Activated effector memory CD4-positive, alpha-beta T cell treated with Interleukin-2 at 50 U/mL for 16 hours (primary cell): ENCODE measurements at places on chromosomes 2 and 18.

- no peak for DNase-seq
Measured at GRCh38 chr2:176419591-176420071, 150.4 kb downstream of the MTX2 start.

DNA sequence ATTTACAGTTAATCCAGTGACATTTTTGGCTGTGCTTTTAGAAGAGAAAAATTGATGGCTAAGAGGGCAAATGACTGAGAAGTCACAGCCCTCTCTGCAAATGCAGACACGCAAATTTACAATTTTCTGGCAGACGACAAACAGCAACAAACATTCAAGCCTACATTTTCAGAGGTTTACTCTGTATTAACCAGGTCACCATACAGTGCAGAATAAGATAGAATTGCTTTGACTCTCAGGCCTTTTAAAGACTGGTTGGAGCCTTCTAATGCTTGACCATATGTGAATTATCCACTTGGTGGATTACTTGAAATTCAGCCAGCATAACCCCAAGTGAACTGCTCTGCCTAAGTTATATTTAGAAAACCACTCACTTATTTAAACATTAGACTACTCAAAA is 280.9 kb upstream of the STON1 start:
- DNase-seq: no peak

GRCh38 chr2:236753606-236754270 is 184.1 kb downstream of the ACKR3 start:
- DNase-seq: no peak

GRCh38 chr18:3663870-3664512 is 214.0 kb downstream of the TGIF1 start:
- no peak for DNase-seq

GRCh38 chr2:40485854-40486253 is 34.0 kb upstream of the SLC8A1 start:
- DNase-seq: no peak

GRCh38 chr18:54671291-54671881 is 80.3 kb downstream of the DYNAP start:
- DNase-seq: no peak

DNA sequence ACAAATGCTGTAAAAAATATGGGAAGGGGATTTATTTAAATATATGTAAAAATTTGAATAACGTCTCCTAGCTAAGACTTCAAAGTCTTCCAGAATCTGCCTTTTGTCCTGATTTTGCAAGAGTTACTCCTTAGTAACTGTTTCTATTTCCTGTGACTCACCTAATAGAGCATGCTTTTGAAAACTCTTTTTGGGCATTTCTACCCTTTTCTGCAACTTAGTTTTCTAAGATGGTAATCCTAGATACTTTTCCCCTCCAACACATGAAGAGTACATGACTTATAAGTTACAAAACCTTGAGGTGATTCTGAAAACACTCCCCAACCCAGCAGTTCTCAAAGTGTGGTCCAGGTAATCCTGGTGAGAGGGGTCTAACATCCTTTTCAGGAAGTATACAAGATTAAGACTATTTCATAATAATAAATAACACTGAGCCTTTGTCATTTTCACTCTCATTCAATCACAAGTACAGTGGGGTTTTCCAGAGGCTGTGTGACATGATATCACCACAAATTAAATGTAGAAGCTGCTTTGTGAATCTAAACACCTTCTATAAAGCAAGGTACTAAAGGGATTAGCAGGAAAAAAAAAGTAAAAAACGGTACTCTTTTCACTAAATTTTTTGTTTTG is 31.9 kb downstream of the PPP4R3B start:
- DNase-seq: no peak

- DNase-seq: no peak
Measured at GRCh38 chr2:233974530-233975071, 57.4 kb downstream of the TRPM8 start.

DNA sequence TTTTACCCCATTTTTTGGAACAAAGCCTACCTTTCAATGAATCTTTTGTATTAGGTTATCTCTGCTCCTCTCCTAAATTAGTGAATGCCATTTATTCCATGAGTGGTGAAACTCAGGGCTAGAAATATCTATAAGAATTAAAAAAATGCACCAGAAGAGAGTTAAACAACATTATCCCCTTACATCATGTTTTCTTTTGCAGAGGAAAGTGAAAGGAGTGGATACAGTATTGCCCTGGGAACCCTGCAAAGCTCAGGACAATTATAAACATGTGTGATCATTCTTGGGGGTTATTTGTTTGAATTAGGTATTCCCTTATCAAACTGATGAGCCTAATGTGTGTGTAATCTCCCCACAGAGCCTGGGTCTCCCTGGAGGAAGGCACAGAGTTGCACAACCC is 559.2 kb downstream of the RNF144A start:
- DNase-seq: no peak

GRCh38 chr2:230312638-230313037 is 14.4 kb upstream of the SP140L start:
- no peak for DNase-seq

GRCh38 chr2:221473451-221473850 is 98.7 kb downstream of the EPHA4 start:
- DNase-seq: no peak
